Stimulated activated naive B cell treated with anti-CD40 and anti-IgM and Interleukin-4, amounts not matched to agents 10 μg/mL and 1 μg/mL and 100 μg/mL, for 72 hours (primary cell): ENCODE measurements at places on chromosomes 2 and 18.

- H3K36me3 ChIP-seq, result no peaks in the 10 kb centered on the region
- peaks cover 13% of the 10 kb centered on the region for H3K27me3 ChIP-seq
- H3K4me1 ChIP-seq, result no peaks in the 10 kb centered on the region
- H3K4me3 ChIP-seq, result no peak overlapping the region
- no peak overlapping the region for H3K27ac ChIP-seq
Measured at GRCh38 chr2:75525434-75526310, 35.1 kb downstream of the EVA1A start.

- H3K4me3 ChIP-seq, result no peak overlapping the region
- H3K27me3 ChIP-seq, result no peaks in the 10 kb centered on the region
Measured at GRCh38 chr2:67561457-67561965, 164.4 kb downstream of the ETAA1 start.

- DNase-seq, result no peak
- peaks cover 11% of the 10 kb centered on the region for H3K4me1 ChIP-seq
- no peaks in the 10 kb centered on the region for H3K36me3 ChIP-seq
- peaks cover 6% of the 10 kb centered on the region for H3K27me3 ChIP-seq
- no peak overlapping the region for H3K27ac ChIP-seq
Measured at GRCh38 chr18:58140387-58141325, 96.6 kb downstream of the NEDD4L start.

- no peak overlapping the region for H3K27ac ChIP-seq
- H3K36me3 ChIP-seq, result no peaks in the 10 kb centered on the region
- no peak overlapping the region for H3K4me3 ChIP-seq
- peaks cover 4% of the 10 kb centered on the region for H3K27me3 ChIP-seq
- no peaks in the 10 kb centered on the region for H3K4me1 ChIP-seq
- peak; percentile 17 for DNase-seq
Measured at GRCh38 chr18:37778417-37779165, 213.0 kb upstream of the CELF4 start.

DNA sequence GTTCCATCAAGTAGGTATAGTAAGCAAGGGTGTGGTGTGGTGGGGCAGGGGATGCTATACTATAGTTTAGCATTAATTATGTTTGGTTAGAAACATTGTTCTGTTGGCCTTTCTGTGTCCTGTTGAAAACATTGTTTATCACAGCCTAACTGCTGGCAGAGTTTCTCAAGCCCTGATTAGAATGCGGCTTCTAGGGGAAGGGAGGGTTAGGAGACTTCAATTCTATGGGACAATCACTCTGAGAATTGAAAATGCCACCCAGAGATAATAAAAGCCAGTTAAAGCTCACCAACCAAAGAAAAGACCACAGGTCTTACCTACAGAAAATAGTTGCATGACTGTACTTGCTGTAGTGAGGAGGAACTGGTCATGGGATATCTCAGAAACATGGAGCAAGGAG is 19.9 kb upstream of the SMCHD1 start:
- H3K4me3 ChIP-seq, result no peak overlapping the region
- peaks cover 13% of the 10 kb centered on the region for H3K36me3 ChIP-seq
- H3K27me3 ChIP-seq, result no peaks in the 10 kb centered on the region
- H3K4me1 ChIP-seq, result peaks cover 52% of the 10 kb centered on the region
